ENCODE measurements at places on chromosomes 12 and 14.

- DNase-seq, result no peak
Observed at GRCh38 chr12:71536279-71536938, 96.8 kb downstream of the LGR5 start.

DNA sequence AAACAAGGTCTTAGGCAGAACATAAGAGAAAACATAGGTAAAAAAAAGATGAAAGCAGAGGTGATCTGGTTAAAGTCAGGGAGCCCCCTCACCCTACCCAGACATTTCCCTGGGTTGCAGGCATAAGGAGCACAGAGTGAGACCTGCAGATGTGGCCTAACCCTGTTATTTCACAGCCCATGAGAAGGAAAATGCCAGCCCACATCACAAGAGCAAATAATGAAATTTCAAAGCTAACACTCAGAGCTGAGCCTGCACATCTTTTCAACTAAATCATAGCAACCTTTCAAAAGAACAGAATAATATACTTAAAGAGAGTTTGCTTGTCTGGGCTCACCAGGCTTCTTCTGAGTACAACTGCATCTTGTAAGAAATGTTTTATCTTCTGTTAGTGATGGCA is 295.4 kb downstream of the RPAP3 start:
- DNase-seq, result no peak

- peak; percentile 34 for DNase-seq
Observed at GRCh38 chr14:50830044-50830931, 674 bp downstream of the NIN start.

DNA sequence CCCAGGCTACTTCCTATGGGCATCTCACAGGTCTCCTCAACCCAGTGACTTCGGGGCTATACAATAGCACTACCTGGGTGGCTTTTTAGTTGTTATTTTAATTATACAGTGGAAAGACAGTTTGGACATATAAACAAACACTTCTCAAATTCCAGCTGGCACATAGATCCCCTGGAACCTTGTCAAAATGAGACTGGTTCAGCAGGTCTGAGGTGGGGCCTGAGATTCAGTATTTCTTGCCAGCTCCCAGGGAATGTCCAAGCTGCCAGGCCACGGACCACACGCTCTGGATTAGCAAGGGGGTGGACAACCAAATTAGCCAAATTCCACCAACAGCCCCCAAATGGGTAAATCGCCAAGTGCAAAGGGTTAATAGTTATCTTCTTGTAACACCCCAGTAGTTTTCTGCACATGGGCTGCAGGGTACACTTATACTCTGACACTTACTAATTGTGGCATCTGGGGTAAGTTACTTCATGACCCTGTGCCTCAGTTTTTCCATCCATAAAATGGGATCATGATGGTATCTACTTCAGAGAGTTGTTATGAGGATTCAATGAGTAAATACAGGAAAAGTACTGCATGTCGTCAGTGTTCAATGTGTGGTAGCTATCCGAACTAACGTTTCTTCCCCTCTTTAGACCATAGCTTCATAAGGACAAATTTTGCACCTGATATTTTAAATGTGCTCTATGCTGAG is 789.4 kb upstream of the TBX3 start:
- DNase-seq, result no peak

DNA sequence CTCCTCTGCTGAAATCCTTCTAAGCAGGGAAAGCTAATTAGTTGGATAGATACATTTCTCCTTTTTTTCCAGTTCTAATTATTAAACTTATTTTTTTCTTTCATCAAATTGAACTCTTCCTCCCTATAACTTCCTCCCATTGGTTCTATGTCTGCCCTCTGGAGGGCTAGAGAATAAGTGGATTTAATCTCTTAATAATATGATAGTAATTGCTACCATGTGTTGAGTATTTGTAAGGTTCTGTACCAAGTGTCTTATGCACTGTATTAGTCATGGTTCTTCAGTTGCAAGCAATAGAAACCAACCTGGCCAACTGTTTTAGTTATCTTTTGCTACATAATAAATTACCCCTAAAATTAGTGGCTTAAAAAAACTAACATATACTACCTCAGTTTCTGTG is 190.5 kb upstream of the PLXNC1 start:
- DNase-seq, result no peak

DNA sequence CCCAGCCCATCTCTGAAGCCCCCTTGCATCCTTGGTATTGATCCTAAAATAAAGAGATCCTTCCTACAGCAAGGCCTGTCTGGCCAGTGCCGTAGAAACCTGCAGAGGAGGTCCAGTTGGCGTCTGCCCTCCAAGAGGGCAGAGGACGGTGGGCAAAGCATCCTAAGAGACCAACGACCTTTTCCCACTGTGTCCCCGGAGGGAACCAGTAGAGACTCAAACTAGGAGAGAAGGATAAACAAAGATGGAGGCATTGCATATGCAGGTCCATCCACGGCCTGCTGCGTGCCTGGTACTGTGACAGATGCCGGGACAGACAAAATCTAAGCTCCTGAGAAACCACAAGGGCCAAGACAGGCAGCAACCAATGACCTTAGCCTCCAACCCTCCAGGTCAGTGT is 3.8 kb downstream of the NCKAP5L start:
- DNase-seq, result no peak

DNA sequence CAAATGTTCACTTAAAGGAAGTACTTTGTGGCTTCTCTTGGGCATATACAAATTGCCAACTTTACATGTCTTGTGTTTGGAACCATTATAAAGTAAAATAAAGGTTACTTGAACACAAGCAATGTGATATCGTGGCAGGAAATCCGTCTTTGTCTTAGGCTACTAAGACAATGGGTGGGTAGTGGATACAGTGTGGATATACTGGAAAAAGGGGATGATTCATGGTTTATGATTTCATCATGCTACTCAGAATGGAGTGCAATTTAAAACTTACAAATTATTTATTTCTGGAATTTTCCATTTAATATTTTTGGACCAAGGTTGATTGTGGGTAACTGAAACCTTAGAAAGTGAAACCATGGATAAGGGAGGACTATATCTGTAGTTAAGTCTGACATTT is 48.4 kb downstream of the MYRFL start:
- no peak for DNase-seq

DNA sequence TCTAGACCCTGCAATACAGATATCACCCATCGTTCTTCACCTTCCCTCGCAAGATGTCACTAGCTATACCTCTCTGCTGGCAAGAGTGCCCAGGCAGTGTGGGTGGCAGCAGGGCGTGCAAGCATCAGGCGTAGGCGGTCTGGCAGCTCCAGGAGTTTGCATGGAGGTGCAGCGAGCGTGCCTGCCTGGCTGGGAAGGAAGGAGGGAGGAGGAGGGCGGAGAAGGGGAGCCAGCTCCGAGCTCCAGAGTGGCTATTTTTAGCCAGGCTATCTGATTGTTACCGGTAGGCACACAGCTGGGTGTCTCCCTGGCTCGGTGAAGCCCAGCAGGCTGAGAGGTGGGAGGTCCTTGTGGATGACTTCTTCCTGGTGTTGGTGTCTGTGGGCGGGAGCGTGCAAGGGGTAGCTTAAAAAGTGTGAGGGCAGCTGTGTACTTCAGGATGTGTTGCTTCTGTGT is 6.2 kb downstream of the FOXJ2 start:
- DNase-seq, result peak; percentile 7

GRCh38 chr14:74804219-74804825 is 41.2 kb downstream of the YLPM1 start:
- DNase-seq, result no peak

GRCh38 chr12:14157088-14157747 is 175.8 kb upstream of the GRIN2B start:
- no peak for DNase-seq

DNA sequence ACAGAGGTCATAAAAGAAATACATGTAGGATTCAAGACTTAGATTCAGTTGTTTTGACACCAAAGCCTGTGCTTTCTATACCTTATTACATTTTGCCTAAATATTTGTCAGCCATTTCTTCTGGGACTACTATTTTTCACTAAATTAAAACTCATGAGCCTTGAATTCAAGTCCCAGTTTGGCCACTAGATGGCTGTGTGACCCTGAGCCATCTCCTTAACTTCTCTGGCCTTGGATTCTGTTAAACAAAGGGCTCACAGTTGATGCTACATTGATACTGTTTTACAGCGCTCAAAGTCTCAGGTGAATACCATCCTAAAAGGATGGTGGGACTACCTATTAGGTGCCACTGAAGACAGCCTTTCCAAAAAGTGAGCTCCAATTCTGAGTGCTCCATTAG is 39.6 kb upstream of the CCDC198 start:
- DNase-seq, result no peak

DNA sequence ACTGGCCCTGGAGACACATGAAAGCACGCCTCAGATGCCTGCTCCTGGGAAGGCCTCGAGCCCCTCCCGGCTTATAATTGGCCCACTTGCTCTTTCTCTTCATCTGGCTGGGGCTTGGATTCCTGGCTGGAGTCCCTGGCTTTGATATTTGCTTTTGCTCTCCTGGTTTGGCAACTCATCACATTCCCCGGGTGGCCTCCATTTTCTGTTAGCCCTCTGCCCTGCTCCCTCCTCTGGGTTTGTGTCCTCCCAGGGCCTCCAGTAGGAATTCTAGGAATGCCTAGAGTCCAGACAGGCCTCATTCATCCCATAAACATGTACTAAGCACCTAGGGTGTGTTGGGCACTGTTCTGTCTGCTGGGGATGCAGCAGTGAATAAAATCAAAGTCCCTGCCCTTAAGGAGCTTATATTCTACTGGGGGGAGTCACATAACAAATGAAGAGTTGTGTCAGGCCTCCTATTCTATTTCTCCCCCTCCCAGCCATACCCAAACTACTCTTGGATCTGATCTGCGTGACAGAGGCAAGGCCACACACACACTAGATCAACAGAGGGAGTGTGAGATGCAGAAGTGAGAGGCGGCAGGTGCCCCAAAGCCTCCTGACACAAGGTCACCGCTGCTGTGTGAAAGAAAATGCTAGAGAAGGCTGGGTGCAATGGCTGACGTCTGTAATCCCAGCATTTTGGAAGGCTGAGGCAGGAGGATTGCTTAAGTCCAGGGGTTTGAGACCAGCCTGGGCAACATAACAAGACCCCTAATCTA is 21.3 kb upstream of the TSPAN9 start:
- DNase-seq, result no peak

DNA sequence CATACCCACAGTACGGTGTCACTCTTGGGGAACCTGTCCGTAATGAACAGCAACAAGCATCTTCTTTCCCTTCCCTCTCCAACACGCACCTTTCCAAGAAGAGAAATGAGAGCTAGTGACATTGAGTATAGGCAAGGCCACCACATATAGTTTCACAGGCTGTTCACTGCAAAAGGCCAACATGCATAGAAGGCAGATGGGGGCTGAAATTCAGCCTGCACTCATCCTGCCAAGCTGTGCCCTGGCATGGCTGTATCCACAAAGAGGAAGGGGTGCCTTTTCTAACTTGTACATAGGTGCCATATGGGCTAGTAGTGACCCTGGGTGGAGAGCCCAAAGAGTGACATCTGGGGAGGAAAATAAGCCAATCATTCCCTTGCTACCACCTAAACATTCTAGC is 169.6 kb downstream of the ZFP36L1 start:
- DNase-seq, result no peak

GRCh38 chr12:15541996-15542631 is 219.8 kb downstream of the PTPRO start:
- DNase-seq, result no peak

- DNase-seq, result no peak
Observed at GRCh38 chr14:89667983-89668382, 250.9 kb upstream of the FOXN3 start.

DNA sequence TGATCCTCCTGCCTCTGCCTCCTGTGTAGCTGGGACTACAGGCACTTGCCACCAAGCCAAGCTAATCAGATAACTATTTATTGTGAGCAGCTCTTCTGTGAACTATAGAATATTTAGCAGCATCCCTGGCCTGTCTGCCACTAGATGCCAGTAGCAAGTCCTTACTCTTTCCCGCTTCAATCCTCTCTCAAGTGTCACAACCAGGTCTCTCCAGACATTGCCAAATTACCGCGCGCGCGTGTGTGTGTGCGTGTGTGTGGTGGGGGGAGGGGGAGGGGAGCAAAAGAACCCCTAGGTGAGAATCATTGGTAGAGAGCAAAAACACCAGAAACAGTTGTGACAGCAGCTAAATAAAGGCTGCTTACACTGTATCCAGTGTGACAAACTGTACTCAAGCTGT is 49.9 kb downstream of the PPP2R5E start:
- DNase-seq, result peak; percentile 15

GRCh38 chr12:3202734-3203446 is 125.7 kb downstream of the TSPAN9 start:
- peak; percentile 40 for DNase-seq

DNA sequence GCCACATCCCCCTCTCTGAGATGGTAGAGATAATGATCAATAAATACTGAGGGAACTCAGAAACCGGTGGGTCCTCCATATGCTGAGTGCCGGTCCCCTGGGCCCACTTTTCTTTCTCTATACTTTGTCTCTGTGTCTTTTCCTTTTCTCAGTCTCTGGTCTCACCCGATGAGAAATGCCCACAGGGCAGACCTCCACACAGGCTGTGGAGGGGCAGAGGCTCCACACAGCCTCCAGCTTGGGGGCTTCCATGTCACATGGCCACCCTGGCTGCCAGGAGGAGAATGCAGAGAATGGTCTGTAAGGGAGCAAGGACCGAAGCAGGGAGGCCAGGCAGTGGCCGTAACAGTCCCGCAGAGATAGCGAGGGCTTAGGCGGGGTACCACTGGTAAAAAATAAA is 105.9 kb downstream of the NTF3 start:
- no peak for DNase-seq

Measured in NCI-H1436 (cell line).